ENCODE measurements at places on chromosomes 7 and 10.
A peak's percentile ranks its signal among the peaks of the same experiment; 100 is the strongest.

DNA sequence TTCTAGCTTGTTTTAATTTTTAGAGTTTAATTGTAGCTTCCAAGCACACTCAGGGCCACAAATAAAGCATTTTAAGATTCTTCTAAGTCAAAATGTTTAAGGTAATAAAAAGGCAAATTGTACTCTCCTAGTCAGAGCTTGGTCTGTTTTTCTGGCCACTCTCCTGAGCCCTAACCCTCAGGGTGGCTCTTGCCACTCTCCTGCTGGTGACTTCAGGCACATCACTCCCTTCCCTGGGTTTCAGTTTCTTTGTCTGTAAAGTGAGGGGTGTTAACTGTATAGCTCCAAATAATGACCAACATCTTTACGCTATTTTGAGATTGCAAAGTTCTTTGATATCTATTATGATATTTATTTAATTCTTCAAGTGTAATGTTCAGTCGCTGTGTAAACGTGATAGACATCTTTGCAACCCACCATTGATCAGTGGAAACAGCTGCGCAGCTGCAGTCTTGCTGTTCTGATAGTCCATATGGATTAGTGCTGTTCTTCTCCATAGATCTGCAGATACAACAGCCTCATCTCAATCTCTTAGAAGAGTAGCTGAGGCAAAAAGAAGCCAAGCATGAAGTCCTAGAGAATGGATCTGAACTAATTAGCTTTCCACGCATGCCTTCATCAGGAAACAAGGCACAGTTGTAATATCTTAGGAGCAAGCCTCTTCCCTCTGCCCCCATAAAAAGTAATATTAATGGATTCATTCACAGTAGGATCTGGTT lies 189.9 kb downstream of the PLPP4 start:
- no peak for DNase-seq

- no peak for DNase-seq
These were observed 67.0 kb downstream of the ATE1 start for GRCh38 chr10:121860810-121861209.

DNA sequence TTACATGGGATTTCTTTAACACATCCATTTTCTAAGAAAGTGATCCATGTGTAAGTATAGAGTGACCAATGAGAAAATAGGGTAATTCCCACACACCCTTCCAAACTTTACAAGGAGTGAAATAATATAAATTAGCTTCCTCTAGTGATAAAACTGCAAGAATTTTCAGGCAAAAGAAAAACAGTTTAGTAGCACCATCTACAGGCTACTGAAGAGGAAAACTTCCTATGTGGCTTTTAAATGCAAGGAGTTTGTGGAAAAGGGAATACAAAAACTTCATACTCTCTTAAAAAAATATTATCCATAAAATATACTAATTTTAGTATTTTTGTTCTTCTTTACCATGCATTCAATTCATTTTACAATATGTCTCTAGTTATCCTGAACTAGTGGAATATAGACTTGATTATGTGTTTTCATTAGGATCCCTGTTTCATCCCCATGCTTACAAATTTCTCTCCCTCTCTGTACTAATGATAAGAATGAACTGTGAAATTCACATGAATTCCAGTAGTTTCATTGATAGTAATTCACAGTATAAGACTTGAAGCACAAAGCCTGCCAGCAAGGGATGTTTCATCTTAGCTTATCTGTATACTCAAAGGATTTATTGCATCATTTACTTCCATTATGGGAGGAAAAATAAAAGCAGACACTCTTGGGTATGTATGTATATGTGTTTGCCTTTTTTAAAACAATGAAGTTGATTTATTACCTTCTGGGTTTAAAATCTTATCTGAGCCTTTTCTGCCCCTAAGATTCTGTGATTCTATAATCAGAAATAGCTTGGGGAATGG lies 442.9 kb downstream of the AUTS2 start:
- no peak for DNase-seq

- DNase-seq, result no peak
These were observed 130.1 kb downstream of the NEBL start for GRCh38 chr10:20767028-20767427.

DNA sequence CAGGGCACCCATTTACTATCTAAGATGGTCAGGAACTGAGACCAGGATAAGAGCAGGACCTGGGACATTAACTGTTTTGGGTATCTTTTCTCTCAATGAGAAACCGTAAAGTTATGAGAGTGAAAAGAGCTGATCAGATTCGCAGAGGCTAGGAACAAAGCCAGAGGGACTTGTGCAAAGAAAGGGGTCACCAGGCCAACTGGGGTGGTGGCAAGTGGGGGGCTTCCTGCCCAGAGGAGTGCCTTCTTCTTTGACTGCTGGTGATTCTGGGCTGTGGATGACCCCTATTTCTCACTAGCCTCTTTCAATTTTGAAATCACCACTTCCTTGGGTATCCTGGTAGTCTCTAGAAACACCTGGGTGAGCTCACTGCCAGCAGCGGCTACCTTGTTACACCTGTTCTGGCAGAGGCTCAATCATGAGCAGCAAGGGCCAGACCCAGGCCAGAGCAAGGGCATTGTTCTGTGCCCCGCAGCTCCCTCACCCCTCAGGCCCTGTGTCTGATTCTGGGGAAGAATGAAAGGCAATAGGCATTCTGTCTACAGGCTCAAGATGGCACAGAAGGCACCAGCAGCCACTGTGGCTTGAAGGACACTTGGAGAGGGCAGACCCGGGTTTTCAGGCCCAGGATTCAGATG lies 999 bp downstream of the SFTPD start:
- no peak for DNase-seq

DNA sequence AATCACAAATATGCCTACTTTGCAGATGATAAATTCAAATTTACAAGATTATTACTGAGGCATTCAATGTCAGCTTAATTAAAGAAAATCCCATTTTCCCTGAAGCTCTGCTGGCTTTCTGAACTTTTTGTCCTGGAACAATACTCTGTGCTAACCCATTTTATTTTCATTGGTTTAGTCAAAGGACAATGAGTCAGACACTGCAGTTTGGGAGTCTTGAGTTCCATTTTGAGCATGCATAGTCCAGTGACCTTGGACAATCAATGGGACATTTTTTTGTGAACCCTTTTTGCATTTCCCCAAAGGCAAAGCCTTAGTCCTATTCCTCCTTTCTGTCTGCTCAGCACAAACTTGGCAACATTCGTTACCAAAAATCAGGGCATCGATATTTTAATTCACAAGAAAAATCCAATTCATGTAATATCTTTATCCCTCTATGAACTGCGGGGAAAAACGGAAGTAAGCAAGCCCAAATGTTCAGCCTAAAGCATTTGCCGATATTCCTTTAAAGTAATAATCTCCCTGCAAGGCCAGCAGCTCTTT lies 339.8 kb downstream of the RNLS start:
- no peak for DNase-seq

DNA sequence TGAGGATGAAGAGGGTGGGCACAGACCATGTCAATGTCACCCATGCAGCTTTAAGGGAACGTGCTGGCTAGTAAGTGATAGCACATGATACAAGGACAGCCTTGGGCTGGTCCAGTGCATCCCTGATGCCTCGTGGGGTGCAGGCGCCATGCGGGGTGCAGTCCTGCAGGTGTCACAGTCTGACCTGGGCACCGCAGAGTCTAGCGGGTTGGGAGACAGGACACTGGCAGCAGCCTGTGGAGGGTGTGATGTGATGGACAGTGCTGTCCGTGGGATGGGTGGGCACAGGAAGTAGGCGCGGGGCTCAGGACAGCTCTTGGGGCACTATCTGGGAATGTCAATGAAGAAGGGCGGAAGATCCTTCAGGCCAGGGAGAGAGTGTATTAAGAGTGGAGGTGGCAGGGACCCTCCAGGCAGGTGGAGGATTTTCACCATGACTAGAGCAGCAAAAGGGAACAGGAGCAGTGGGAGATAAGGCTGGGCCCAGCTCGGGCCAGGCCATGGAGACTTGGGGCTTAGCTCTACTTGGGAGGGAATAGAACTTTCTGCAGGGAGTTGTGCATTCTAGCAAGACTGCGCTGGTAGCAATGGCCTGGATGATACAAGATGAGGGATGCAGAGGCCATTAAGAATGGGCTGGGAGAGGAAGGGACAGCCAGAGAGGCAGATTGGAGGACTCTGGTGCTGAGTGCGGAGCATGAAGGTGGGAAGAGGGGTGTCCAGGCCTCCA lies 122.5 kb downstream of the PTPN20 start:
- no peak for DNase-seq

GRCh38 chr7:45103958-45104843 lies 7.3 kb downstream of the TBRG4 start:
- no peak for DNase-seq

GRCh38 chr10:92203919-92204623 lies 86.8 kb downstream of the CPEB3 start:
- no peak for DNase-seq

DNA sequence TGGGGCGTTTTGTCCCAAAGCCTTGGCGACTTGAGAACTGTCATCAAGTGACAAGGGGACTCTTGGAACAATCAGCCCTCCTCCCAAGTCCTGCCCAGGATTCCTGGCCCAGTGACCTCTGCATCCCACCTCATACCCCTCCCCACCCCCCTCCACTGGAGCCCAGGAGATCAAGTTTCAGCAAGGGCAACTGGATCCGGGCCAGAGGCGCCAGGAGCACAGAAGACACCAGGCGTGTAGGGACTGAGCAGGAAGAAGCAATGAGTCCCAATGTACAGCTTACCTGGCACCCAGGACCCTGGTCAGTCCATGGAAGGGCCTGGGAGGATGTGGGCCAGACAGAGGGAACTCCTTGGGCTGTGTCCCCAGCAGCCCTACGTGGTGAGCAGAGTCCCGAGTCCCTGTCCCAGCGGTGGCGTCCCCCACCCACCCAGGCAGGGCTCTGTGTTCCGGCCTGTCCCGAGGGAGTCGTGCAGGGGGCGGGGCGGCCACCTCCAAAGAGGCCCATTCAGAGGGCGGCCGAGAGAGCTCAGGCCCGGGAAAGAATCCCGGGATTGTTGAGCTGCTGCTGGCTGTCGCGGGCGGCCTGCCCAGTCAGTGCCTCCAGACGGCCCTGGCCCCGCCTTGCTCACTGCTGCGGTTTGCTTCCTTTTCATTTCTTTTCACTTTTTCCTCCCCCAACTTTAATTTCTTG lies 254.1 kb downstream of the TNS3 start:
- DNase-seq, result peak; percentile 83

- DNase-seq, result no peak
These were observed 118.3 kb downstream of the DIP2C start for GRCh38 chr10:571166-571565.

DNA sequence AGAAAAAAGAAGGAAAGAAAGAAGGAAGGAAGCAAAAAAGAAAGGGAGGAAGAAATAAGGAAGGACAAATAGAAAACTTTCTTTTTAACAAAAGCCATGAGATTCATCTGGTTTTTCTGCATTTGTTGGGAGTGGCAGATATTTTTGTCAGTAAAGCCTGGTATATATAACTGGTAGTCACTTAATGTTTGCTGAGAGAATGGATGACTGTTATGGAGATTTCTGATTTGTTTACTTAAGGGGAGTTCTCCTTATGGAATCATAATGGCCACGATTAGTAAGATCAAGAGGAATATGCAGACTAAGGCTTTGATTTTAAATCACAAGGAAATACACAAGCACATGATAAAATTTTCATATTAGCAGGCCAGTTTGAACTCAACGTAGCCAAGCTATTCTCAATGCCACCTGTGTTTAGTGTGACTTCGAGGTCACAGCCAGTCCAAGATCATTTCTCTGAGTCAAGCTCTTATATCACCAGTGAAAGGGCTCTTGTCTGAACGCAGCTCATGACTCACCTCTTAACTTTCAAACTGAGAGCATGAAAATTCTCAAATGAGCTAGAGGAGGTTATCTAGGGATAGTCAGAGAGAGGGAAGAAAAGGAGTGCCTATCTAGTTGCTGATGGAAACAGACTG lies 445.1 kb upstream of the ZMIZ1 start:
- DNase-seq, result peak; percentile 70

- DNase-seq, result peak; percentile 56
These were observed at the start of gene DNAJC12 for GRCh38 chr10:67837541-67838314. Gene DNAJC12 (minus strand): TSS chr10:67838188. CDS start chr10:67838011, 177 bp downstream.

DNA sequence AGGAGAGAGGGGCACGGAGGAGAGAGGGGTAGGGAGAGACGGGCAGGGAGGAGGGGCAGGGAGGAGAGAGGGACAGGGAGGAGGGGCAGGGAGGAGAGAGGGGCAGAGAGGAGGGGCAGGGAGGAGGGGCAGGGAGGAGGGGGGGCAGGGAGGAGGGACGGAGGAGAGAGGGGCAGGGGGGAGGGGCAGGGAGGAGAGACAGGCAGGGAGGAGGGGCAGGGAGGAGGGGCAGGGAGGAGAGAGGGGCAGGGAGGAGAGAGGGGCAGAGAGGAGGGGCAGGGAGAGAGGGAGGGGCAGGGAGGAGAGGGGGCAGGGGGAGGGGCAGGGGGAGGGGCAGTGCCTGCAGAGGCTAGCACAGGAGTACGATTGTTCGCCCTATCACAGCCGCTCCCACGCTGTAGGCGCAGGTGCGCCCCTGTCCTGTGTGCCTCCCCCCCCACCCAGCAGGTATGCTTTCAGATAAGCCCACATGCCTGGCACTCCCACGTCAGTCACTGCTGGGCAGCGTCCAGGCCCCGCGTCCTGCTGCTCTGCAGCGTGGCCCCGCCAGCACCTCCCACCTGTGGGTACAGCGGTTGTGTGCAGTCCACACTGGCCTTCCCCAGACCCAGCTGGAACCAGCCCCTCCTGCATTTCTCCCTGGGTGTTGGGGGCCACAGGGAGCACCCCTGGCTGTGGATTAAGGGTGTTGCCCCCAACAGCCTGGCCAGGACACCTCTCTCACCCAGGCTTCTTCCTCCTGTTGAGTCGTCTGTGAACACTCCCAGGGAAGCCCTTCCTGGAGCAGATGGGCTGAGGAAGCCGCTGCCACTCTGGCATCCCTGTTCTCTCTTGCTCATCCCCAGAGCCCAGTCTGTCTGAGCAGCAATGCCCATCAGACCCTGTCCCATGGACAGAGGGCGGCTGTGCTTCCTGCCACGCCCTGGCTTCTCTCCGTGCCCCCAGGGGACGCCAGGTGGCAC lies 10.8 kb downstream of the NKX6-2 start:
- DNase-seq, result no peak

DNA sequence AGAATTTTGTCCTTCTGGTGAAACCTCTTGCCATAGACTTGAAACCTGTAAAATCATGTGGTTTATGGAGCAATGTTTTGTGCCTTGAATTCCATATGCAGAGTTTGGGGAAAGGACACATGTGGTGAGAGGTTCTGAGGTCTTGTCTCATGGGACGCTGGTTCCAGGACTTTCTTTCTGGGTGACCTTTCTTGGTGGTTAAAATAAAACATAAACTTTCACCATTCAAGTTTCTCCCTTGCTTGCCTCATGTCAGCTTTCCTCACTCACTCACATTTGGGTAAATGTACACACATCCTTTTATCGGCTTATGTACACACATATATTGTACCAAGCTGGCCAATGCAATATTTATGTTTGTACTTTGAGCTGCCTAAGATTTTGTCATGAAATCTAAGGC lies 144.9 kb upstream of the CELF2 start:
- DNase-seq, result no peak

GRCh38 chr7:66183700-66184099 lies 21.4 kb upstream of the TPST1 start:
- peak; percentile 79 for DNase-seq

GRCh38 chr7:18429547-18429946 lies 66.0 kb upstream of the HDAC9 start:
- DNase-seq, result peak; percentile 63

GRCh38 chr10:48611133-48611532 lies 6.3 kb upstream of the ARHGAP22 start:
- no peak for DNase-seq

Measured in ELR (cell line).